Activated CD4-positive, alpha-beta T cell treated with anti-CD3 and anti-CD28 coated beads, Interleukin-2, Interleukin-6, amounts not matched to agents 100 ng/mL and 50 ng/mL, durations not matched to agents 16 hours and 8 hours (primary cell): ENCODE measurements at places on chromosomes 5 and 9.

DNA sequence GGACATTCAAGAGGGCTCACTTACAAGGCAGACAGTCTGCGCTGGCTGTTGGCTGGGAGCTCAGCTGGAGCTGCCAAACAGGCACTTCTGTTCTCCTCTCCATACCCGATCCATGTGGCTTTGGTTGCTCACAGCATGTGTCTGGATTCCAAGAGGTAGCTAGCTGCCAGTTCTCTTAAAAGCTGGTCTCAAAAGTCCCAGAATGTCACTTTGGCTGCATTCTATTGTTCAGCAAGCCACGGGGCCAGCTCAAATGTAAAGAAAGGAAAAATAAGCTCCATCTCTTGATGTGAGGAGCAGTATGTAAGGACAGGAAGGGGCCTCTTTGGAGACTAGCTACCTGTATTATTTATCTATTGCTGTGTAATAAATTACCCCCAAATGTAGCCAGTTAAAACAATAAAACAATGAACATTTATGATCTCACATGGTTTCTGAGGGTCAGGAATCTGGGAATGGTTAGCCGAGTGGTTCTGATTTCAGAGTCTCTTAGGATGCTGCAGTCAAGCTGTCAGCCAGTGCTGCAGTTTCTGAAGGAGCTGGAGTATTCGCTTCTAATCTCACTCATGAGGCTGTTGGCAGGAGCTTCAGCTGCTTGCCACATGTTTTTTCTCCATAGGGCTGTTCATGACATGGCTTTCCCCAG lies 112.7 kb upstream of the CLINT1 start:
- DNase-seq = no peak

- DNase-seq = no peak
Observed at GRCh38 chr9:27337236-27337635, 40.3 kb upstream of the EQTN start.

GRCh38 chr5:35131723-35132122 lies 84.0 kb upstream of the AGXT2 start:
- DNase-seq = no peak

DNA sequence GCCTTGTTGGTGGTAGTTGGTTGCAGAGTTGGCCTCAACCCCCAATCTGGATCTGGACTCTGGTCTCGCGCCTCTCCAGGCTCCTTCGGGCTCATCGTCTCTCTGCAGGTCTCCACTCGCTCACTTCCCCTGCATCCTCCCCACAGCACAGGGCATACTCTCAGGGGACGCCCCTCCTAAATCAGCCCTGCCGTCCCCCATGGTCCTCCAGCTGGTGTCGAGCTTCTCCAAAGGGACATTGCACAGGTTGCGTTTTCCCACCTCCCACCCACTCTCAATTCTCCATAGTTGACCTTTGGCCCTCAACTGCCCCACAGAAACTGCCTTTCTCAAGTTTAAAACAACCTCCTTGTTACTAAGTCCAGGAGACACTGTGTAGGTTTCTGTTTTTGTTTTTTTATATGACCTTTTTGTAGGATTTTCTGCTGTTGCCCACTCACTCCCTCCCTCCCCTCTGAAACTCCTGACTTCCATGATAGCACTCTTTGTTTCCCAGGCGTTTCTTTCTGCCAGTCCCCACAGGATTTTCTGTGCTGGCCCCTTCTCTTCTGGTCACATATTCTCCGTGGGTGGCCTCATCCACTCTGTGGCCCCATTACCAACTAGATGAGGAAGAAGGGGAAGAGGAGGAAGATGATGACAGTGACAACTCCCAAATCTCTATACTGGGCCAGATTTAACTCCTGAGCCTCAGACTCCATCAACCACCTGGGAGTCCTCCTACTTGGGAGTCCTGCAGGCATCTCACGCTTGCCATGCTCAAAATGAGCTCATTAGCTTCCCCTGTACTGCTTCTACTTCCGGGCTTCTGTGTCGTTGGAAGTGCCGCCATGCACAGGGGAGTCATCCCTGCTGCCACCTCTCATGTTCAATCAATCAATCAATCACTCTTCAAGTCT lies 50.3 kb downstream of the ALG2 start:
- DNase-seq = no peak

GRCh38 chr5:35902046-35902672 lies 36.3 kb downstream of the CAPSL start:
- DNase-seq = peak; percentile 89

DNA sequence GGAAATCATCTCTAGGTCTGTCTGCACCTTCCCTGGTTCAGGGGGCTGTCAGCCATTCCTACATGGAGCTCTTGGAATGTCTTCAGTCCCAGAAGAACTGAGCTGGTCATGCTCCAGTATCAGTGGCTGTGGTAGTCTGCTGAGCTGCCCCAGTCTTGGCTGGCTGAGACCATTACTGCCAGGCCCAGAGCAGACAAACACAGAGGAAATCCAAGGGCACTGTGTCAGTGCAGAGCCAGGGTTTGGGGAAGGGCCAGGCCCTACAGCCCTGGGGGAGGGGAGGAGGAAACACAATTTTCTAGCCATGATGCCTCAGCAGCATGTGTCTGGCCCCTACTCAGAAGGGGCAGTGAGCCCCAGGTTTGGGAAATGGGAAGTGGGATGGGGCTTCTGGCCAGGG lies 58.4 kb downstream of the ARHGEF37 start:
- DNase-seq = no peak

- DNase-seq = no peak
Observed at GRCh38 chr5:161167016-161167767, 315.2 kb upstream of the ATP10B start.

GRCh38 chr5:21452449-21452848 lies 1400.7 kb downstream of the CDH12 start:
- DNase-seq = no peak

- no peak for DNase-seq
Observed at GRCh38 chr5:113989913-113990305, 372.0 kb upstream of the KCNN2 start.

GRCh38 chr9:102911185-102911584 lies 83.9 kb upstream of the CYLC2 start:
- DNase-seq = no peak

- DNase-seq = no peak
Observed at GRCh38 chr9:81776834-81777233, 87.5 kb upstream of the TLE1 start.

- DNase-seq = no peak
Observed at GRCh38 chr9:30995956-30996738, 1388.3 kb upstream of the ACO1 start.

DNA sequence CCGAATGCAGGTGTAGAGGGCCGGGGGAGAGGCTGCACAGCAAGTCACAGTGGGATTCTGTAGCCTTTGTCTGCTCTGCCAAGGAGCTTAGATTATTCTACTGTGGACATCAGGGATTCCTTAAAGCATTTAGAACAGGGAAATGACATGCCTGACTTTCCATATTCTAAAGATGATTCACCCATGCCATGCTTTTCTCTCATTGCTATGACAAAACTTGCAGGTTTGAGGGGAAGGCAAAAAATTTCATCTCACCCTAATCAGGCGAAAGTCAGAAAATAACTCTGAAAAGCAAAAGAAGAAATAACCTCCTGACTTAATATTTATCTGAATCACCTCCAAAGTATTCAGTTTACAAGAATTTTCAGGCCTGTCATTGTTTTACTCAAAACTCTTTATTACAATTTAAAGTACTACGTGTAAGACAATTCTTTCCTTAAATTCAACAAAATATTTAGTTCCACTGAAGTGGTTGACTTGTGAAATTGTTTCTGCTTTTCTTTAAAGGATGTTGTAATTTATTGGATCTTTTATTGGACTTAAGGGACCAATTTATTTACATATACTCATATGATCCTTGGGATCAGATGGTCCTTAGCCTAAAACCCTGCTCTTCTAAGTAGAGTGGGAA lies 30.0 kb upstream of the GAS1 start:
- DNase-seq = no peak

- DNase-seq = peak; percentile 59
Observed at GRCh38 chr5:10452768-10453331, 11.2 kb downstream of the ROPN1L start.

DNA sequence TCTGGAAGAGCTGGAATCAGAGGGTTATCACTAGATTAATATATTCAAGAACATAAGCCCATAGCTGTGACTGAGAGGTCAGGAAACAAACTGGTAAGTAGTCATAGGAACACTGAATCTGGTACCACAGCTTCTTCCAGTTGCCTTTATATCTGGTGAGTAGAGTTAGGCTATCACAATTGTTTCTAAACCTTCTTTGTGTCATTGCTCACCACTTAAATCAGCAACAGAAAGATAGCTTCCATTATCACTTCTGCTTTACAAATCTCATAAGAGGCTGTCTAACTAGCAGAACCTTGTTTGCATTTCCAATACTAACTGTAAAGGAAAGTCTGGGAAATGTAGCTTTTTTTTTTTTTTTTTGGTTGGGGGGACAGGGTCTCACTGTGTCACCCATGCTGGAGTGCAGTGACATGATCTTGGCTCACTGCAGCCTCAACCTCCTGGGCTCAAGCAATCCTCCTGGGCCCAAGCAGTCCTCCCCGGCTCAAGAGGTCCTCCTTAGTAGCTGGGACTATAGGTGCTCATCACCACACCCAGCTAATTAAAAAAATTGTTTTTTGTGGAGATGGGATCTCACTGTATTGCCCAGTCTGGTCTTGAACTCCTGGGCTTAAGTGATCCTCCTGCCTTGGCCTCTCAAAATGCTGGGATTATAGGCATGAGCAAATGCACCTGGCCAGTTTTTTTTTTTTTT lies 22.0 kb downstream of the CDC42SE2 start:
- peak; percentile 32 for DNase-seq

- DNase-seq = no peak
Observed at GRCh38 chr5:93503598-93504067, 77.4 kb downstream of the NR2F1-AS1 start.

- DNase-seq = no peak
Observed at GRCh38 chr5:10034001-10034400, 215.7 kb downstream of the ATPSCKMT start.

GRCh38 chr9:124242331-124243194 lies 15.2 kb upstream of the NEK6 start:
- no peak for DNase-seq

GRCh38 chr5:128074171-128074570 lies 9.4 kb upstream of the SLC12A2 start:
- no peak for DNase-seq

DNA sequence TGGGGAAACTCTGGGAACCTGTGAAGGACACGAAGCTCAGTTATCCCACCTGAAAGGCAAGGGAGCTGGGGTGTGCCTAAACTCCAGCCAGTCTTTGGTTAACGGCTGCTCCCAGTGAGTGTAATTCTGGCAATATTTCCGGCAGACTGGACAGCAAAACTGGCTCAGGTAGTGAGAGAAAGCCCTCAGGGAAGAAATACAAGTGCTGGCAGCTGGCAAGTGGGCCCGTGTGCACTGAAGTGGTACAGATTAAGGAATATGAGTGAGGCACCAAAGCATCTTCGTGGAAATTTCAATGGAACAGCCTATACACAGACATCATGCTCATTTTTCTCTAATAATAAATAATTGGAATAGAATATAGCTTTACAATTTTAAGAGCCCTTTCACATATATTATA lies 56.2 kb downstream of the ABHD17B start:
- no peak for DNase-seq

DNA sequence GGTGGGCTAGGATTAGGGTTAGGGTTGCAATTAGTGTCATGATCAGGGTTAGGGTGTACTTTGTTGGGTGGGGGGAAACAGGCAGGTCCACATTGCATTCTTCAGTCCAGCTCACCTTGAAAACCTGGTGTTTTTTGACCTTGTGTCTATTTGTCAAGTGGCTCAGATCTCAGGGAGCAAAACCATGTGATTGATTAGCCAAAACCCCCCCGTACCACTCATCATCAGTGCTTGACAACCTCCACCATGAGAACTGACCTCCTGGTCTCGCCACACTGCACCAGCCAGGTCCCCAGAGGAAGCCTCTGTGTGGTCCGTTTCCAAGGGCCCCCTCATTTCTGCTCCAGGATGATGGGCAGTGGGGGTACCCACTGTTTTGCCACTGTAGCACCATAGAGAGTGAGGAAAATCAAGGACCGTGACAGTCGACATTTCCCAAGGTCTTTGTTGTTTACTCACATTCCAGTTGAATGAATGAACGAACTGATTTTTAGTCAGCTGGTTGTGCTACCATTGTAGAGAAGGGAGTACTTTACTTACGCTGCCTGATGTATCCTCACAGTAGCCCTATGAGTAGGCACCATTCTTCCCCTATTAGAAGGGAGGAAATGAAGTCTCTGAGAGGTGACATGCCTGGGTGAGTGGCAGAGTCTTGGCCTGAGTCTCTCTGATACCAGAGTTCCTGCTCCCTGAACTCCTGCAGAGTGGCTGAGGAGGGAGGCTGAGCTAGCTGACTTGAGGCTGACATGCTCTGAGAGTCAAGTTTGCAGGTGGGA lies 84.8 kb downstream of the RAD23B start:
- DNase-seq = no peak

DNA sequence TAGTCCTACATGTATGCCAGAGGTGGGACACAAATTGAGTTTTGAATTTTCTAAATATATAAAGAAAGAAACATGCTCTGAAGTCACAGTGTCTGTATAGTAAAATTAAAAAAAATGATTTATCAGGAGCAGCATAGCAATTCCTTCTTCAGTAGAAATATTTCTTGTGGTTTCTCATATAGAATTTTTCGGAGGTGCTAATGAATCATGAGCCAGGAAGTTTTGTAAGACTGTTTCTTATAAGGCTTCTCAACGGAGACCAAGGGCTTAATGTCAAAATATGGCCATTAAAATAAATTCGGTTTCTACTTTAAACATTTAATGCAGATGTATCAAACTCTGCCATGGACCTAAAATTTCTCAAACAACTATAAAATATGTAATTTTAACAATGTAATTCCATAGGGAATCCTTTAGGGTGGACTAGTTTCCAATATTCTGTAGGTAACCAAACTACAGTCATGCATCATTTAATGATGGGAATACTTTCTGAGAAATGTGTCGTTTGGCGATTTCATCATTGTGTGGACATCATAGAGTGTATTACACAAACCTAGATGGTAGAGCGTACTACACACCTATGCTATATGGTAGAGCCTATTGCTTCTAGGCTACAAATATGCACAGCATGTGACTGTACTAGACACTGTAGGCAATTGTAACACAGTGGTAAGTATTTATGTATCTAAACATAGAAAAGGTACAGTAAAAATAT lies 66.3 kb downstream of the ANKRD55 start:
- no peak for DNase-seq

DNA sequence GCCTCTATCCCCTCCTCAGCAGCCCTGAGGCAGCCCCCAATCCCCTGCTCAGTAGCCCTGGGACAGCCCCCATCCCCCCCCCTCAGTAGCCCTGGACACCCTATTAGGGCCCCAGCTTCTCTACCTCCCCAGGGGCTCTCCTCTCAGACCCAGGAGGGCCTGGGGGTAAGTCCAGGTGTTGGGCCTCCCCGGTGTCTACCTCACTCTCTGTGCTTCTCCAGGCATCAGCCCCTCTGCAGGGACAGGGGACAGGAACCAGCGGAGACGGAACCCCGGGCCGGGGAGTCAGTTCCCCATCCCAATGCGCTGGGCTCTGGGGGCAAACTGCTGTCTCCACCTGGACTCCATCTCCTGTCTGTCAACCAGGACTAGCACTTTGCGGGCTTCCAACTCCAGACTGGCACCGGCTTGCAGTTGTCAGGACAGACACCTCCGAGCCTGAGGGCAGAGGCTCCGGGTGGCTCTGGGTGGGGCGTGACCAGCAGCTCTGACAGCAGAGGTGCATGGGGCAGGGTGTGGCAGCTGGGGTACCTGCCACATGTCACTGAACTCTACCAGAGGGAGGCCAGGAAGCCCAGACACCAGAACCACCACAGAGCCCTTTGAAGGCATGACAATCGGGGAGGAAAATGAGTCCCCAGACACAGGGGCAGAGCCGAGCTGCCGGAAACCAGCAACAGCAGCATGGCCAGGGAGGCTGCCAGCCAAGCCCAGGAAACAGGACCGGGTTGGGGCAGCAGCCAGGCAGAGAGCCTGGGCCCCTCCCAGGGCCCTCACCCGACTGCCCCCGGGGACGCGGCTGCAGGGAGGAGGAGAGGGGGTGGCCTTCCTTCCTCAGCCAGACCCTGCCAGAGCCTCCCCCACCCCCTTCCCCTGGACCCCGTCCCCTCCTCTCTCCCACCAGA lies 17.7 kb upstream of the UBAC1 start:
- DNase-seq = peak; percentile 17
